ENCODE measurements at places on chromosomes 2 and 18.

GRCh38 chr2:85705680-85706039, 11.5 kb downstream of the GNLY start:
- no peak for DNase-seq

GRCh38 chr18:31783059-31783458, 22.4 kb upstream of the SLC25A52 start:
- DNase-seq: no peak

GRCh38 chr2:171514908-171515582, 7.2 kb upstream of the CYBRD1 start:
- no peak for DNase-seq

- no peak for DNase-seq
These were observed 562.0 kb upstream of the TNP1 start for GRCh38 chr2:217421834-217422233.

DNA sequence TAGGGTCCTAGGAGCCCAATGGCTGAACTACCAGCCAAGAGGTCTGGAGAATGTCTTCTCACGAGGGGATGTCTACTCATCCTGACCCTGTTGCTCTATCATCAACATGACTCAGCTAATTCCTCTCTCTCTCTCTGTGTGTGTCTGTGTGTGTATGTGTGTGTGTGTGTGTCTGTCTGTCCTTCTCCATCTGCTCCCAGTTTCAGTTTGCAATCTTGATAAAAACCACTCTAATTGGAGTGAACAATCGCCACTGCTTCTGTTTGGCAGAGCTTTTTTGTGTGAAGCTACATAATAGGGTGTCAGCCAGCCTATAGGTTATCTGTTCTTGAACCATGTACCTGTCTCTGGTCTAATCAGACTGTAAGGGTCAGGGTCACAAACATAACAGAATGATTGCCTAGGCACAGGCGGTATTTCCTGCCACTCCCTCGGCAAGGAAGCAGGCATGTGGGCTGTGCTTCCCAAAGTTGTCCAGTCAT, 219.8 kb downstream of the SH3BP4 start:
- DNase-seq: no peak

- no peak for DNase-seq
These were observed 1.1 kb downstream of the COPS9 start for GRCh38 chr2:240134956-240135520.

DNA sequence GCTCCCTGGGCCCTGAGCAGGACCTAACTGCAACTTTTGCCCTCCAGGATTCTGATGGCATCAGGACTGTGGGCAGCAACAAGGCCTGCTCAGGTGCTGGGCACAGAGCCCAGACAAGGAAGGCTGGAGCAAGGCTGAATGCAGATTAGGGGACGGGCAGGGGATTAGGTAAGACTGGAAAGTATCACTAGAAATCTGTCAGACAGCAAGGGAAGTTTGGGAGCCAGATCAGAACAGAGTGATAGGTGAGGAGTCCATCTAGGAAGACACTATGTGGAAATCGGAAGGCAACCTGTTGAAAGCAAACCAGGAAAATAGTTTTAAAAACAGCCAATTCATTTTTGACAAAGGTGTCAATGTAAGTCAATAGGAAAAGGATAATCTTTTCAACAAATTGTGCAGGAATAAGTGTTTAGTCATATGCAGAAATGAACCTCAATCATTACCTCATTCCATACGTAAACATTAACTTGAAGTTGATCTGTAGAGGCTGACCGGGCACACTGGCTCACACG, 56.4 kb upstream of the STPG4 start:
- no peak for DNase-seq

Data from hippocampal formation (tissue), 2 donors.